ENCODE measurements at places on chromosomes 5 and 9.

DNA sequence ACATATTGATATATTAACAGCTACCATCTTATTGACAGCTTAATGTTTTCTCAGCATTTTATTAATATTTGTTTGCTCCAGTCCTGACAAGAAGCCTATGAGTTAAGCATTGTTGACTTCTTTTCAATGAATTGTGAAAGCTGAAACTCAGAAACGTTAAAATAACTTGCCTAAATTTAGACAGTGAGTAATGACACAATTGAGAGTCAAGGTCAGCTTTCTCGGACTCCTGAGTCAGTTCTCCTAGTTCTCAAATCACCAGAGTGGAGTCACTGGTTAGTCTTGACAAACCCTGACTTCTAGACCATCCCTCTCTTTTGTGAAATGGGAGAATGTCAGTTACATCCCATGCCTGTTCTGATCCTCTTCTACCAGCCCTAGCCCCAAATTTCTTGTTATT lies 222.7 kb upstream of the ACO1 start:
- DNase-seq: no peak

- no peak for DNase-seq
These were observed 5.5 kb upstream of the DNAJB5 start for GRCh38 chr9:34984049-34984448.

- DNase-seq: no peak
These were observed 1.8 kb upstream of the ADAMTS13 start for GRCh38 chr9:133420392-133420827.

DNA sequence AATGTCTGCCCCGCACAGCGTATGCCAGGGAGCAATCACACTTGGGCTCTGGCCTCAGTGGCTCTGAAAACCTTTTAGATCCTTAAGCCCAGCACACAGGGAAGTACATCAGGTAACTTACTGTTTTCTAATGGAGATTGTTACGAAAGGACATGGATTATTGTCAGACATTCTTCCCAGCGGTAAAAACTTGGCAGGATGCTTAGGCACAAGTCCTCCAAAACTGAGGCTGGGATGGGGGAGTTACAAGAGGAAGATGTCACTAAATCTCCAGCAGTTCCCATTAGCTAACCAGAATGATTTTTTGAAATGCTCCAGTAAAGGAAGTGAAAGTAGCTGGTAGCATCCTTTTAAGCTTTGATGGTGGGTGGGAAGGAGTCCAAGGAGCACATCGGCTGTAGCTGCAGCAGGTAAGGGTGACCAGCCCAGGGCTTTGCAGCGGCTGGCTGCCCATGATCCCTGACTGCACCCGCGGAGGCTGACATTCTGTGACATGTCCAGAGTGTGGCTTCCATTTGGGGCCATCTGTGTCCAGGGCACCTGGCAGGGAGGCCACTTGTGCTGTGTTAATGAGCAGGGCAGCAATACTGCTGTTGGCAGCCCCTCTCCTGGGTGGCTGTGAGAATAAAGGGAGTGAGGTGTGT lies 165.8 kb downstream of the GADD45G start:
- no peak for DNase-seq

GRCh38 chr5:36363101-36363500 lies 61.4 kb upstream of the RANBP3L start:
- no peak for DNase-seq

DNA sequence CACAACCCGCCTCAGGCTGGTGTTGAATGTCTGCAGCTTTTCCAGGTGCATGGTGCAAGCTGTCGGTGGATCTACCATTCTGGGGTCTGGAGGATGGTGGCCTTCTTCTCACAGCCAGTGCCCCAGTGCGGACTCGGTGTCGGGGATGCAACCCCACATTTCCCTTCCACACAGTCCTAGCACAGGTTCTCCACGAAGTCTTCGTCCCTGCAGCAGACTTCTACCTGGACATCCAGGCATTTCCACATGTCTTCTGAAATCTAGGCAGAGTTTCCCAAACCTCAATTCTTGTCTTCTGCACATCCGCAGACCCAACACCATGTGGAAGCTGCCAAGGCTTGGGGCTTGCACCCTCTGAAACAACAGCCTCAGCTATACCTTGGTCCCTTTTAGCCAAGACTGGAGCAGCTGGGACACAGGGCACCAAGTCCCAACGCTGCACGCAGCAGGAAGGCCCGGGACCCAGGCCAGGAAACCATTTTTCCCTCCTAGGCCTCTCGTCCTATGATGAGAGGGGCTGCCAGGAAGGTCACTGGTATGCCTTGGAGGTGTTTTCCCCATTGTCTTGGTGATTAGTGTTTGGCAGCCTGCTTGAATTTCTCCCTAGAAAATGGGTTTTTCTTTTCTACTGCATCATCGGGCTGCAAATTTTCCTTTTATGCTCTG lies 18.2 kb downstream of the PSIP1 start:
- DNase-seq: no peak

DNA sequence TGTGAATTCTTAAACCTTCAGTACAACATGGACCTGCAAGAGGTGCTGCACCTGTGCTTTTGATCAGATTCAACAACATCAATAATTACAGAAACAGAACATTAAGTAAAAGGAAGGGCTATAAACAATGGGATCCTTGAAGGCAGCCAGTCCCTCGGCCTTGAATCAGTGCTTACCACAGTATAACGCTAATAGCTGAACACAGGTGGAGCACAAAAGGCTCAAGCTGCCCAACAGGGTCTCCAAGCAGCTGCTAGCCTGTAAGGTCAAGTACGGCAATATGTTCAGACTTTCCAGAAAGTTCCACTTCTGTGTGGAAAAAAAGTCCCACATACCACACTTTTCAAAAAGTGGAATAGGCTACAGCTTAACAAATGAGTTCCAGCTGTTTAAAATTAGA lies 61.9 kb upstream of the ITGA1 start:
- no peak for DNase-seq

DNA sequence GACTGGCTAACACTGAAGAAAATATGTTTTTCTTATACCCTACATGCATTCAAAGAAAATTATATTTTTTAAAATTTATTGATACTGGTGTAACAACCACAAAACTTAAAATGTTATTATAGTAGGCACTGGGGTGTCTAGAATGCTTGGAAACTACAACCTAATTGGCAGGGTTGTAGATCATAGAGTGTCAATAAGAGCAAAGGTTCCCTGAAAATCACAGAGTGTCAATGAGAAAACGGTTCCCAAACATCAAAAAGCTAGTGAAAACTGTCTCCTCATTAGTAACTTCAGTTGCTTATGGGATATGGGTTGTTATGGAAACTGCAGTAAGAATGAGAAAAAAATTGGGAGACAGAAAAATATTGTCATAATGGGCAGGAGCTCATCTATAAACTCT lies 214.4 kb upstream of the CCNG1 start:
- no peak for DNase-seq

- no peak for DNase-seq
These were observed 39.0 kb upstream of the OSMR start for GRCh38 chr5:38806775-38807258.

DNA sequence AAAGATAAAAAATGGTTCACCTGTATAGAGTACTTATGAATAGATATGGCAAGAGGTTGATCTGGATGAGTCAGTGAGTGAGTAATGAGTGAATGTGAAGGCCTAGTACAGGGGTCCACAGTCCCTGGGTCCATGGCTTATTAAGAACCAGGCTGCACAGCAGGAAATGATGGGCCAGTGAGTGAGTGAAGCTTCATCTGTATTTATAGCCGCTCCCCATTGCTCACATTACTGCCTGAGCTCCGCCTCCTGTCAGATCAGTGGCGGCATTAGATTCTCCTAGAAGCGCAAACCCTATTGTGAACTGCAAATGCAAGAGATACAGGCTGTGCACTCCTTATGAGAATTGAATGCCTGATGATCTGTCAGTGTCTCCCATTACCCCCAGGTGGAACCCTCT lies 307.7 kb upstream of the ZNF608 start:
- no peak for DNase-seq

- peak; percentile 12 for DNase-seq
These were observed 1.3 kb downstream of the GPR150 start for GRCh38 chr5:95620870-95621838.

GRCh38 chr9:106283769-106284168 lies 579.2 kb upstream of the ZNF462 start:
- no peak for DNase-seq

GRCh38 chr5:54673523-54674225 lies 156.1 kb downstream of the SNX18 start:
- DNase-seq: peak; percentile 23

All from activated gamma-delta T cell treated with anti-CD3 and anti-CD28 coated beads, Interleukin-2, amount 50 U/mL, for 16 hours (primary cell).